Common myeloid progenitor, CD34-positive (primary cell): ENCODE measurements at places on chromosomes 7 and 10.

GRCh38 chr7:5428478-5429252 is 5.0 kb upstream of the TNRC18 start:
- DNase-seq, result peak; percentile 73

GRCh38 chr7:43938892-43939482 is 12.8 kb downstream of the UBE2D4 start:
- no peak for DNase-seq

- no peak for DNase-seq
Observed at GRCh38 chr10:58158806-58159205, 108.9 kb downstream of the IPMK start.

- DNase-seq, result no peak
Observed at GRCh38 chr10:63766745-63767137, 245.5 kb downstream of the REEP3 start.

DNA sequence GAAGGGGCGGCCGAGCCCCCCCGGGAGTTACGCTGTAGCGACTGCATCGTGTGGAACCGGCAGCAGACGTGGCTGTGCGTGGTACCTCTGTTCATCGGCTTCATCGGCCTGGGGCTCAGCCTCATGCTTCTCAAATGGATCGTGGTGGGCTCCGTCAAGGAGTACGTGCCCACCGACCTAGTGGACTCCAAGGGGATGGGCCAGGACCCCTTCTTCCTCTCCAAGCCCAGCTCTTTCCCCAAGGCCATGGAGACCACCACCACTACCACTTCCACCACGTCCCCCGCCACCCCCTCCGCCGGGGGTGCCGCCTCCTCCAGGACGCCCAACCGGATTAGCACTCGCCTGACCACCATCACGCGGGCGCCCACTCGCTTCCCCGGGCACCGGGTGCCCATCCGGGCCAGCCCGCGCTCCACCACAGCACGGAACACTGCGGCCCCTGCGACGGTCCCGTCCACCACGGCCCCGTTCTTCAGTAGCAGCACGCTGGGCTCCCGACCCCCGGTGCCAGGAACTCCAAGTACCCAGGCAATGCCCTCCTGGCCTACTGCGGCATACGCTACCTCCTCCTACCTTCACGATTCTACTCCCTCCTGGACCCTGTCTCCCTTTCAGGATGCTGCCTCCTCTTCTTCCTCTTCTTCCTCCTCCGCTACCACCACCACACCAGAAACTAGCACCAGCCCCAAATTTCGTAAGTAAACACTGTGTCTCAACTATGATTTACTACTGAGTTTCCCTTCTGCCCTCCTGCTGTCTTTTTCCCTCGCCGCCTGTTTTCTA is 666 bp downstream of the NRG3 start:
- DNase-seq, result peak; percentile 13

DNA sequence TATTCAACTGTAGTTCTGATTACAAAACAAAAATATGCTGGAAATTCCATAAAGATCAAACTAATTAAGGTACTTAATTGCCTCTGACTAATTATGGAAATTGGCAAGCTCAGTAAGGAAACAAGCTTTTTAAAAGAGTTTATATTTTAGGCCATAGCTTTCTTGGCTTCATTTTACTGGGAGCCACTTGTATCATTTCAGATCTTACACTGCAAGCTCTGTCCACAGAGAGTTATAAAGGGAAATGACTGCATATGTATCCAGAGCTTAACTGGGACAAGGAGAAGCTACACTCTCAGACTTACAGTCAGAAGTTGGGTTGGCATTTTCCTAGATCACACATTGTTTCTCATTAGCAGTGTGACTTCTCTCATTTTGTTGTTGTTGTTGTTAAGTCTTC is 92.4 kb downstream of the LRRN3 start:
- no peak for DNase-seq

GRCh38 chr10:32680803-32681557 is 235.0 kb downstream of the CCDC7 start:
- no peak for DNase-seq

DNA sequence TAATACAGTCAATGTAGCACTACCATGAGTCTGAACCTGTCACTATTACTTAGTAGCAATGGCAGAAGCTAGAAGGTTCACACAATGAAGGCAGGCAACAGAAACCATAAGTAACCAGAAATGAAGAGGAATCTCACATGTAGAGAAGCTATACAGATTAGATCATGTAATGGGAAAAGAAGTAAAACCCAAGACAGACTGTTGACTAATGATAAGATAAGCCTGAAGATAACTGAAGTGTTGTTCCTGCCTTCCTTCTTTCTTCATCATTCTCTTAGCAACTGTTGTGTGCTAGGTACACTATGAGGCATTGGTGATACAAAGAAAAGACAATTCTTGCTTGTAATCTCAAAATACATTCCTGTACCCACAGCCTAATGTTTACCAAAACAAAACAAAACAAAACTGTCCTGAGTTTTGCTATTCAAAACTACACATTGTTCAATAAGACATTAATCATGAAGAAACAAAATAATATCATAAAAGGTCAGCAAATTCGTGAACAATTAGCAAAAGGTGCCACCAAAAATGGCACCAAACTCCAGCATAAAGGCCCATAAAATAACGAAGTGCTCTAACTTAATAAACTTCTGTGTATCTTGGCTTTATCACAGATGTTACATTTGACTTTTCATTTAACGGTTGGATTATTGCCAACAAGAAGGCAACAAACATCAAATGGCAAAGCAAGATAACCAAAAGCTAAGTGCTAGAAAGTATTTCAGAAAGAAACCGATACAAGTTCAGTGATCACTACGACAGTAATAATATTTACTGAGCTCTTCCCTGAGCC is 27.1 kb downstream of the ZNF800 start:
- DNase-seq, result no peak

- peak; percentile 1 for DNase-seq
Observed at GRCh38 chr7:147586526-147586925, 1004.0 kb upstream of the C7orf33 start.
